ENCODE measurements at places on chromosomes 5 and 9.

DNA sequence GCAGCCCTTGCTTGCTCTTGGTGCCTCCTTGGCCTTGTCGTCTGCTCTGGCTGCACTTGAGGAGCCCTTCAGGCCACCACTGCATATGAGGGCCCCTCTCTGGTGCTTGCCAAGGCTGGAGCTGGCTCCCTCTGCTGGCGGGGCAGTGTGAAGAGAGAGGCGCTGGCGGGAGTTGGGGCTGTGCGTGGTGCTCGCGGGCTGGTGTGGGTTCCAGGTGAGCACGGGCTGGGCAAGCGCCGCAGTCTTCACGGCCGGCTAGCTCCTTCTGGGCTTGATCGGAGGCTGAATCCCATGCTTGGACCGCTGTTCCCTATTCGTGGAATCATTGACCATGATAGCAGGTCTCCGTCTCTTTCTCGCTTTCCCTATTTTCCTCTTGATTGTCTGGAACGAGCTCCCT is 56.5 kb downstream of the XRCC4 start:
- DNase-seq: no peak

DNA sequence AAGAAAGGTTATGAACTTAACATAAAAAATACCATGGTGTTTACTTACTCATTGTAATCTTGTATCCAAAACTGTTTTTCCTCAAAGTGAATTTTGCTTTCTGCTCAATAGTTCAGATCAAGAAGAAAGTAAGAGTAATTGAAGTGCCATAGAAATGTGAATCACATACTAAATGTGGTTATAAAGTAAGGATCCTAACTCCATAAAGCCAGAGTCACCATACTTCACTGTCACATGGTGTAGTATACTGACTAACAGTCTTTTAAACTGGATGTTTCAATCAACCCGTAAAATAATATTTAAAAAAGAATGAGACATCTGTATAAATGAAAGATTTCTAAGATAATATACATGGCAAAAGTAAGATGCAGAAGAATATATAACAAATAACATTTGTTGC is 72.1 kb downstream of the NIPBL start:
- no peak for DNase-seq

- DNase-seq: no peak
Observed at GRCh38 chr5:114686356-114686755, 324.5 kb downstream of the KCNN2 start.

DNA sequence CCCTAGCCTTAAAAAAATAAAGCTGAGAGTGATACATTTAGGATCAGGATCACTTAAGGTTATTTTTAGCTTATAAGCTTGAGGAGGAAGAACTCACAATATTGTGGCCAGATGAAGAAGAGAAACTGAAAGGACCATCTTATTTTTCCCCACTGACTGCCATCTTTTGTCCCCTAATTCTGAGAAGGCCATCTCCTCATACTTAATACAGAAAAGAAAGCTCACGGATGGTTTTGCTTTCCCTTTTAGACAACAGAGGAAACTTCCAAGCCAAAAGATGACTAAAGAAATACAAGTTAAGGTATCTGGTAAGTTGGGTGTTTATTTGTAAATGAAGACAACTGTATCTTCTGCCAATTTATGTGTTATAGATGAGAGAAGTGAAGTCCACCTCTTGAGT is 36.4 kb downstream of the ERAP1 start:
- DNase-seq: no peak

- DNase-seq: peak; percentile 19
Observed at GRCh38 chr9:125255781-125256391, 5.7 kb upstream of the GAPVD1 start.

- DNase-seq: no peak
Observed at GRCh38 chr5:79990205-79990597, 861 bp downstream of the MTX3 start.

- DNase-seq: no peak
Observed at GRCh38 chr9:77221431-77221830, 44.1 kb downstream of the VPS13A start.

- DNase-seq: no peak
Observed at GRCh38 chr5:124921694-124922093, 175.3 kb upstream of the ZNF608 start.

- no peak for DNase-seq
Observed at GRCh38 chr5:122447879-122448278, 135.8 kb downstream of the SNCAIP start.

DNA sequence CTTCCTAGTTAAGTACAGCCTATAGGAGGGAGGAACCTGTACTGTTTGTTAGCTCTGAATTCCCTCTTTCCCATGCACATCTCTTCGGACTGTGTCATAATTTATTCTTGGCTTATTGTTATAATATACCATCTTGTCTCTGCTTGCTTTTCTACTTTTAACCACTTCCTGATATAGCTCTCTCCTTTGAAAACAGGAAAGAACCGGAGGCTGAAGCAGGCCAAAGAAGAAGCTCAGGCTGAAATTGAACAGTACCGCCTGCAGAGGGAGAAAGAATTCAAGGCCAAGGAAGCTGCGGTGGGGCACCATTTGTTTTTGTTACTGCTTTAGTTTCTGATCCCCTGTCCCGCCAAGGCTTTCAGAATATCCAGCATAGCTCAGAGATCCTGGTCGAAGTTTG is 4.8 kb downstream of the ATP6V1G1 start:
- DNase-seq: no peak

GRCh38 chr9:89941875-89942274 is 337.1 kb downstream of the GADD45G start:
- DNase-seq: peak; percentile 60

DNA sequence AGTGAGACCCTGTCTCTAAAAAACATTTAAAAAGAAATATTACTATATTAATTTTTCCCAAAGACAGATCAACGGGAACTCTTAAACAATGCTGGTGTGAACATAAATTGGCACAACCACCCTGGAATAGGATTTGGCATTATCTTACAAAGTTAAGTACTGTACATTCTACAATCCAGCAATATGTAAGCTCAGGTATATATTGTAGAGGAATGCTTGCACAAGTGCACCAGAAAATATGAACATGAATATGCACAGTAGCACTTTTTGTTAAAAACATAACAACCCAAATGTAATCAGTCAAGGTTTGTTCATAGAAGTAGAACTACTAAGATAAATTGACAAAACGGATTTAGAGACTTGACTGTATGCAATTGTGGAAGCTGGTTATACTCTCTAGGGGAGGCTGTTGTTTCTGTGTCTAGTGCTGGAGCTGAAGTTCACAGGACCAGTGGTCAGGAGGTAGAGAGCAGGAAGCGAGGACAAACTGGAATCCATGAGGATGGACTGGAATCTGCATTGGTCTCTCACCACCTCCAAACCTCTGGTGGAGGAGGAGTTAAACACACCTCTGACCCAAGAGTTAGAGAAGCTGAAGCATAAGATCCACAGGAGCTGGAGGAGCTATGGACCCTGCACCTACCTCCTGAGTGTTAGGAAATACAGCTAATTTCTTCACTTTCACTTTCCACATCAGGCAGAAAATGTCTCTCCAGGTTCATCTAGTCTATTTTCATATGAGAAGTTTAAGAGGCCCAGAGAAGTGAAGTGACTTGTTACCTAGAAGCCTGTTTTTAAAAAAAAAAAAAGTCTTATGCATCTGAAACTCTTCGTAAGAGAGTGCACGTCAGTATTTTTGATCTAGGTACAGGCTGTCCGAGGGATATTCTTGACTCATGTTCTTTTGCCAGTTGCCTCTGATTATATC is 20.3 kb upstream of the RIC1 start:
- no peak for DNase-seq

DNA sequence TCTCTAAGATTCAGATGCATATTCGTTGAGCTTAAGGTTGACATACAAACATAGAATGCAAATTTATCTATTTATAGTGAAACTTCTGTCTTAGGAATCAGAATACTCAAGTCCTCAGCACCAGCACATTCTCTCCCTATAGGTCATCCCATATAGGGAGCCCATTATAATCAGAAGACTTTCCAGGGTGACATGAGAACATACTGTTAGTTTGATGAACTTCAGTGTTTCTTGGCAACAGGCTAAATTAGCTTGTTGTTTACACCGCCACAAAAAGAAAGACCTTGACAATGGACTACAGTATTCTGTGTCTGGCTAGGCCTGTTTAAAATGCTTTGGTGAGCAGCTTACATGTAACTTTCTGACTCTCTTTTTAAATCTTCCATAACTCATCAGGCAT is 104.2 kb downstream of the TAF11L14 start:
- DNase-seq: no peak

DNA sequence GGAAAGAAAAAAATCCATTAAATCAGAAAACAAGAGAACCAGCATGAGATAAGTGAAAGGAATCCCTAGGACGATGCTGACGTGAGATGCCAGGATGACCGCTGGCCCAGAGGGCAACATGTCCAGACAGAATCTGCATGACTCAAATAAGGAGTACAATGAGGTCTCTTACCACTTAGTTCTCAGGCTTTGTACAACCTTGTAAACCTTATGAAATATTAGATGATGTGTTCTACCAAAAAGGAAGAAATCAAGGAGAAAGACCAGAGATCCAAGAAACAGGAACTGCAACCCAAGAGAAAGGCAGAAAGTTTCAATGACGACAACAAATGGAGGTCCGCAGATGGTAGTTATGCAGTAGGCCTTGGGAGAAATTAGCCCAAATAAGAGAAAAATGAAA is 2.8 kb upstream of the GPR150 start:
- no peak for DNase-seq

DNA sequence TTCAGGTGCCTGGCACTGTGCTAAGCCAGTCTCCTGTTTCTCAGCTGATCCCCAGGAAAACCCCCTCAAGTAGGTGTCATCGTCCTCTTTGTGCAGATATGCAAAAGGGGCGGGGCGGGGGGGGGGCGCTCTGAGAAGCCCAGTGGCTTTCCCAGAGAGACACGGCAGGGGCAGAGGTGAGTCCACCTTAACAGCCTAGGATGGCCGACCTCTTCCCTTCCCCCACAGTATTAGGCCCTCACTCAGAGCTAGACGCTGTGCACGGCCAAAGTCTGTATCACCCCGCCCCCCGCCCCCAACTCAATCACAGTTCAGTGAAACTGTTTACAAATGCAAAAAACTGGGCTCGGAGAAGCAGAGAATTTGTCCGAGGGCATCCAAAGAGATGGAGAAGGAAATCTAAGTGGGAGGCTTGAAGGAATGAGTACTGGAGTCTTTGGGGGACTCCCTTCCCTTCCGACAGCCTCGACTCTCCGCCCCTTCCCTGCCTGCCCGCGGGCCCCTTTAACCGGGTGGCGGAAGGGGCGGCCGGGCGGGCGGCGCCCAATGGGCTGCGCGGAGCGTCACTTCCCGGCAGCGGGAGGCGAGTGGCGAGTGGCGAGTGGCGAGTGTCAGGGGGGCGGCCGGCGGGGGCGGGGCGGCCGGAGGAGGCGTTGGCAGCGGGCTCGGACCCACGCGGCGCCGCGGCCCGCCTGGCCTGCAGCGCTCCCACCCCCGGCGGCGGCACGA is at the start of gene ERGIC1:
Gene ERGIC1, plus strand, starts transcription at position 566 of the 729 bp plus-strand sequence. Its CDS starts 163 bp downstream, at position 729.
- peak; percentile 42 for DNase-seq

DNA sequence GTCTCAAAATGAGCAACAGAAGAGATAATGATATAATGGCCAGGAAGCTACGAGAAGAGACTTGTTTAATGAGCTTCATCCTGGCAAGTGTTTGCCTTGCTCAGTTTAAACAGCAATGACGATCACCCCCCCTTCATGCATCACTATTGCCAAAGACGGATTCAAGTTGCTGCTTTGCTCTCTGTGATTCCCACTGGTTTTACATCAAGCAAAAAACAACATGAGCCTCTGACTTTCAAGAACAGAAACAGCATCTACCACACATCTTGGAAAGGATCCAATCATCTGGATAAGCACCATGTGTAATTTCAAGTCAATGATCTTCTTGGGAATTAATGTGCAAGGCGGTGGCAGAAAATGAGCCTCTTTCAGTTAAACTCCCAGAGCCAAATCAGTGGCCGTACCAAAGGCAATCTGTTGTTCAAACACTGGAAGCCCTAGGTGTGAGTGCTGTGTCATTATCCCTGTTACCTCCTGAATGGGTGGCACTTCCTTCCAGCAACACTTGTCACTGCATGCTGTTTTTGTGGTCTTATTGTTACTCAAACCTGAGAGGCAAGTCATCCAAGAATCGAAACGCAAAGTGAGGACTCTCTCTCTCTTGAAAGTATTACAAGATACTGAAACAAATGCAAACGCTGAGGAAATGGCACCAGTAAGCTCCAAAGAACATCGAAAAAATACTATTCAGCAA is 72.8 kb downstream of the MED27 start:
- peak; percentile 82 for DNase-seq

- no peak for DNase-seq
Observed at GRCh38 chr5:181186986-181187499, 18.0 kb downstream of the TRIM7 start.

- DNase-seq: no peak
Observed at GRCh38 chr5:178533136-178533535, 57.1 kb downstream of the COL23A1 start.

GRCh38 chr5:119470105-119470763 is 17.9 kb downstream of the HSD17B4 start:
- DNase-seq: no peak

GRCh38 chr9:133716564-133717112 is 21.5 kb downstream of the SARDH start:
- DNase-seq: no peak

DNA sequence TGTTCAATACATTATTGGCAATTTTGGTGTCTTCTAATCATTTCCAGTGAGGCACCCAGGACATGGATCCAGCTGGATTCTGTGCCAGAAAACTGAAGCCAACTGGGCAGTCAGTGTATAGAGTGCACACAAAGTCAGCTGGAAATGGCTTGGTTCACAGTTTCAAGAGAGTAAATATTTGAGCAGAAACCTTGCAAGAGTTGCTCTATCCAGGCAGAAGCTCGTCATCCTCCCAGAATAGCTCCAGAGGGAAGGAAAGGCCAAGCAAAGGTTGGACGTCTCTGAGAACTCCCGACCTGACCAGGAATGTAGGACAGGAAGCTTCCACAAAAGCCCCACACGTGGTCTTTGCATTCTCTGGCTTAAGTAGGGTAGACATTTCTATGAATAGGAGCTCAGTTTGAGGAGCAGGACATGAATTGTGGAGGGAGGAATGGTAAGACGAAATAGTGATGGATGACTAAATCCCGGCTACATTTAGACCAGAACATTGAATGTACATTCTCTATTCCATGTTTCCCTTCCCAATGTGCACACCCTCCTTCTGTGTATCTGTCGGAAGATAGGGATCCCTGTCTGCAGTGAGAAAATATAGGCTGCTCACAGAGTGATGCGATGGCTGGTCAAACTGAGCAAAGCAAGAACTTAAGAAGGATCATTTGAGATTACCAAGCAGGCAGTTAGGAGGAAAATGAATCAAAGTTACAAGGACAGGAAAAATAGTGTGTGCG is 72.7 kb upstream of the FCN2 start:
- DNase-seq: no peak

DNA sequence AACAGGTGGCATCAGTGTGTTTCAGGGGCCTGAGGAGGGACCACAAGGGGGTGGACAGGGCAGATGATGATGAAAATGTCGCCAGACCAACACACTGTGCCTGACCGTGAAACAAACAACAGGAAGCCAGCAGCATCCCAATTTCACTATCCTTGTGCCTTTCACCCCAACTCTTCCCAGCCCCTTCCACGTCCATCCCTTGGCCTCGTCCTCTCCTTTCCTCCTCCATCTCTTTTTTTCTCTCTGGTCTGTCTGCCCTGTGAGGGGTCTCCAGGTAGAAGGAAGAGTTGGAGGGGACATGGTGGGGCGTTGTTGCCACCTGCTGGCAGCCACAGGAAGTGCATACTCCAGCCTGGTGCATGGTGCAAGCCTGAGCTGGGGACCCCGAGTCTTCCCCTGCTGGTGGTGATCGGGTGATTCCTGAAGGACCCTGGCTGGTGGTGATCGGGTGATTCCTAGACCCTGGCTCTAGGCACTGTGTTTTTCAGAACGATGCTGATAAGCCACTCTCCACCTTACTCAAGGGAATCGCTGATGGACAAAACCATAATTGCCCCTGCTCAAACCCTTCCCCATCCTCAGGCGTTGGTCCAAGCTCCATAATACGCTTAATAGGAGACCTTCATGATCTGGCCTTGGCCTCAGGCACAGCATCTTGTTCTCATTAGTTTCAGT is 21.7 kb upstream of the NSD1 start:
- peak; percentile 8 for DNase-seq
